ENCODE measurements at places on chromosomes 3 and 15.

DNA sequence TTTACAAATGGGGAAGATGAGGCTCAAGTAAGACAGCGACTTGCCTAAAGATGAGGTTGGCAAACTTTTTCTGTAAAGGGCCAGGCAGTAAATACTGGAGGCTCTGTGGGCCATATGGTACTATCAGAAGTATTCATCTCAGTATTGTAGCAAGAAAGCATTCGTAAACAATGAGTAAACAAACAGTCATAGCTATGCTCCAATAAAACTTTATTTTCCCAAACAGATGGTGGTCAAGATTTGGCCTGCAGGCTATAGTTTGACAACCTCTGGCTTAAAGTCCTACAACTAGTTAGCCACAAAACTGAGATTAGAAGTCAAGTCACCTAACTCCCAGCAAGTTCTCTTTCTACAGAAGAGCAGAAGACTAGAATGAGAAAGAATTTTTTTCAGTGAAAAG, 177.0 kb upstream of the NECTIN3 start:
- no peak overlapping the region for H3K27ac ChIP-seq
- DNase-seq, result no peak
- no peaks in the 10 kb centered on the region for H3K27me3 ChIP-seq
- H3K4me1 ChIP-seq, result no peaks in the 10 kb centered on the region

GRCh38 chr3:14152233-14152962, 26.0 kb downstream of the XPC start:
- H3K4me3 ChIP-seq, result no peak overlapping the region
- H3K27ac ChIP-seq, result no peak overlapping the region
- peaks cover 6% of the 10 kb centered on the region for H3K4me1 ChIP-seq
- no peak for DNase-seq
- H3K36me3 ChIP-seq, result peaks cover 33% of the 10 kb centered on the region

DNA sequence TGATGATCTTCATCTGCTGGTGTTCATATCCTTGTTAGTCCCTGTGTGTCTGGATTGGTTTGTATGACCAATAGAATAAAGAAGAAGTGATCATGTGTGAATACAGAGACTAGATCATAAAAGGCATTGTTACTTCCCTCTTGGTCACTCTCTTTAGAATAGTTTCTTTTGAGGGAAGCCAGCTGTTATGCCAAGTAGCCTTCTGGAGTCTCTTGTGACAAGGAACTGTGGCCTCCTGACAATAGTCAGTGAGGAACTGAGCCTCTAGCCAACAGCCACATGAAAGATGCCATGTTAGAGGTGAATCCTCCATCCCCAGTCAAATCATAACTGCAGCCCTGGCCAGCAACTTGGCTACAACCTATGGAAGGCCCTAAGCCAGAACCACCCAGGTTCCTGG, 63.0 kb upstream of the SMAD3 start:
- no peaks in the 10 kb centered on the region for H3K36me3 ChIP-seq
- no peak overlapping the region for H3K4me3 ChIP-seq
- H3K27me3 ChIP-seq, result no peaks in the 10 kb centered on the region
- H3K4me1 ChIP-seq, result peaks cover 26% of the 10 kb centered on the region
- DNase-seq, result peak; percentile 39
- peak overlapping the region; percentile 7 for H3K27ac ChIP-seq

GRCh38 chr3:47266709-47267489, 15.7 kb downstream of the KIF9 start:
- no peaks in the 10 kb centered on the region for H3K36me3 ChIP-seq
- peak; percentile 53 for DNase-seq
- no peak overlapping the region for H3K27ac ChIP-seq
- no peak overlapping the region for H3K4me3 ChIP-seq
- peaks cover 7% of the 10 kb centered on the region for H3K4me1 ChIP-seq
- no peaks in the 10 kb centered on the region for H3K27me3 ChIP-seq

GRCh38 chr3:175914785-175915184, 1055.7 kb downstream of the NAALADL2 start:
- no peak overlapping the region for H3K4me3 ChIP-seq
- no peaks in the 10 kb centered on the region for H3K36me3 ChIP-seq
- no peaks in the 10 kb centered on the region for H3K27me3 ChIP-seq
- no peak for DNase-seq

GRCh38 chr15:61715082-61715481, 345.2 kb downstream of the VPS13C start:
- H3K36me3 ChIP-seq, result no peaks in the 10 kb centered on the region
- H3K27ac ChIP-seq, result no peak overlapping the region
- no peaks in the 10 kb centered on the region for H3K27me3 ChIP-seq
- no peak overlapping the region for H3K4me3 ChIP-seq
- H3K4me1 ChIP-seq, result no peaks in the 10 kb centered on the region
- DNase-seq, result no peak

GRCh38 chr15:41825145-41825544, 2.7 kb upstream of the JMJD7 start:
- peaks cover 33% of the 10 kb centered on the region for H3K36me3 ChIP-seq
- no peak overlapping the region for H3K4me3 ChIP-seq
- no peak overlapping the region for H3K27ac ChIP-seq

- no peaks in the 10 kb centered on the region for H3K4me1 ChIP-seq
- no peak overlapping the region for H3K27ac ChIP-seq
- peaks cover 6% of the 10 kb centered on the region for H3K27me3 ChIP-seq
- no peaks in the 10 kb centered on the region for H3K36me3 ChIP-seq
- DNase-seq, result no peak
Observed at GRCh38 chr15:26974120-26974780, 3.3 kb downstream of the GABRG3 start.

GRCh38 chr3:195601382-195601781, 17.6 kb upstream of the APOD start:
- H3K4me1 ChIP-seq, result no peaks in the 10 kb centered on the region
- H3K27me3 ChIP-seq, result no peaks in the 10 kb centered on the region
- H3K36me3 ChIP-seq, result no peaks in the 10 kb centered on the region
- DNase-seq, result no peak
- H3K4me3 ChIP-seq, result no peak overlapping the region

GRCh38 chr3:38153221-38153620, 12.1 kb upstream of the OXSR1 start:
- peaks cover 73% of the 10 kb centered on the region for H3K4me1 ChIP-seq
- DNase-seq, result no peak
- no peak overlapping the region for H3K4me3 ChIP-seq
- peak overlapping the region; percentile 58 for H3K27ac ChIP-seq
- no peaks in the 10 kb centered on the region for H3K27me3 ChIP-seq

DNA sequence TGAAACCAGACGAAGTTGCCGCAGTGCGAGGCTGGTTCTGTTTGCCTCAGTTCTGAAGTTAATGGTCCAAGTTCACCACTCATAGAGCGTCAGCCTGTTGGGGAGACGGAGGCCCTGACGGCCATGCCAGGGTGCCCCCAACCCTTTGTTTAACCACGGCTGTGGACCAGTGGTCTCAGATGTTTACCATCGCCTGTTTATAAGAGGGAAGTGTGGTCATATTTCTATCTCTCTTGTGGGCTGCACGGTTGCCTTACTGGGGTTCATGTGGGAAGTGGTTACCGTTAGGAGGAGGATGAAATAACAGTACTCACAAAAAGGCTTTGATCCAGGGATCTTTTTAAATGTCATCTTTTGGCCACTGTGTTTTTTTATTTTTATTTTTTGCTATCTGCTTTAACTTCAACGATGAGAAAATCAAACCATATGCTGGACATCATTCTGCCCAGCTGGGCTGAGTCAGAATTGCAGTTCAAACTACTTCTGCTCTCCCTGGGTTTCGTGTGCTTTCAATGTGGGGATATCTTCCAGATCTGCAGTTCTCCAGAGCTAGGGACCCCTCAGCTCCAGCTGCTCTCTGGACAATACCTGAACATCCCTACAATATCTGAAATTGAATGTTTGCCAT, 17.8 kb downstream of the SMAD3 start:
- no peaks in the 10 kb centered on the region for H3K27me3 ChIP-seq
- H3K4me1 ChIP-seq, result peaks cover 88% of the 10 kb centered on the region
- no peak overlapping the region for H3K4me3 ChIP-seq
- H3K36me3 ChIP-seq, result no peaks in the 10 kb centered on the region
- peak; percentile 62 for DNase-seq

DNA sequence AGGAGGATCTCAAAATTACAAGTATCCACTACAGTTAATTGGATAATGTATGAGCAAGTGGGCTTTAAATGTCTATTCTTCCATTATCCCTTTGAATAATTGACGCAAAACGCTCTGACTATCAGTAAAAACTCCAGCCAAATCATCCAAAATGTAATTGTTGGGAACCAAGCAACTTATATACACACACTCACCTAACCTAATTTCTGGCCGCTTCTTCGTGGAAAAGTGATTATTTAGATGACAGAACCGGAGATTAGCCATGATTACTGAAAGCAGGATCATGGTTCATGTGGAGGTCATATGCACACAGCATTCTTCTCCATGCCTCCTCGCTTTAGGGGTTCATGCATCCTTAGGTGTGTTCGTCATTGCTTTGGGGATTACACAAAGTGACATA, 992.4 kb downstream of the NAALADL2 start:
- H3K4me3 ChIP-seq, result no peak overlapping the region
- DNase-seq, result no peak
- H3K4me1 ChIP-seq, result no peaks in the 10 kb centered on the region

DNA sequence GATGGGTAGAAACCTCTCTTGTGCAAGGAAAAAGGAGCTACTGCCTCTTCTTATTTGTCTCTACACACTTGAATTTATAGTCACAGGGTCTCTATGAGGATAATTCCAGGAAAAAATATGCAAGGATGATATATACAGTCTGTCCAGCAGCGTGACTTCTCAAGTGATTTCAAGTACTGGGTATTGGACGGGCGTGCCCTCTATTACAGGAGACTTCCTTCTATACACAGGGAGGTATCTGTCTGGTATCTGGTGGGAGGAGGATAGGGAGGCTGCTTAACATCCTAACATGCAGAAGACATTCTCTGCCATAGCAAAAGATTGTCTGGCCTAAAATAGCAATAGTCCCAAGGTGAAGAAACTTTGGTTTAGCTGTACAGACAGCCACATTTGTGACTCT, 146.1 kb downstream of the TPRG1 start:
- H3K27me3 ChIP-seq, result no peaks in the 10 kb centered on the region
- H3K4me3 ChIP-seq, result no peak overlapping the region
- no peaks in the 10 kb centered on the region for H3K36me3 ChIP-seq

- peaks cover 79% of the 10 kb centered on the region for H3K36me3 ChIP-seq
- no peak for DNase-seq
- no peaks in the 10 kb centered on the region for H3K27me3 ChIP-seq
- no peaks in the 10 kb centered on the region for H3K4me1 ChIP-seq
Observed at GRCh38 chr3:194439881-194440550, 41.0 kb upstream of the GP5 start.

DNA sequence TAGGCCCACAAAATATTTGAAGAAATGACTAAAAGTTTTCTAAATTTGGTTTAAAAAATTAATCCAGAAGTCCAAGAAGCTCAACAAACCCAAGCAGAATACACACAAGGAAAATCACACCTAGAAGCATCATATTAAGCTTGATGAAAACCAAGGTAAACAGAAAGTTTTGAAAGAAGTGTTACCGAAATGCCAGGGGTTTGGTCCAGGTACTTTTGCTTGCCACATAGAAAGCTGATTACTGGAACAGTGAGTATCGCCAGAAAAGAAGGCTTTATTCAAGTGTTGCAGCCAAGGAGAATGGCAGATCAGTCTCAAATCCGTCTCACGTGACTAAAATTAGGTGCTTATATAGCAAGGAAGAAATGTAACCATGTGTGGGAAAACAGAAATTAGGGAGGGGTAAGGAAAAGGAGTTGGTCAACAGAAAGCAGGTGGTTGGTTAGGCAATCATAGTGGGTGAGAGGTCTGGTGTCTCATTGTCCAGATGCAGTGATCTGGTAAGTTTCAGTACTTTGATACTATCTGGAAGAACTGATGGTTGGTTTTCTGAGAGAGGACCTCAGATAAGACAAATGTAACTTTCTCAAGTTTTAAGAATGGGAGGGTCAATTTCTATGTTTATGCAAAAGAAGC, 96.9 kb upstream of the MYRIP start:
- no peak for DNase-seq
- no peaks in the 10 kb centered on the region for H3K36me3 ChIP-seq
- H3K27ac ChIP-seq, result no peak overlapping the region
- no peaks in the 10 kb centered on the region for H3K27me3 ChIP-seq
- no peaks in the 10 kb centered on the region for H3K4me1 ChIP-seq

DNA sequence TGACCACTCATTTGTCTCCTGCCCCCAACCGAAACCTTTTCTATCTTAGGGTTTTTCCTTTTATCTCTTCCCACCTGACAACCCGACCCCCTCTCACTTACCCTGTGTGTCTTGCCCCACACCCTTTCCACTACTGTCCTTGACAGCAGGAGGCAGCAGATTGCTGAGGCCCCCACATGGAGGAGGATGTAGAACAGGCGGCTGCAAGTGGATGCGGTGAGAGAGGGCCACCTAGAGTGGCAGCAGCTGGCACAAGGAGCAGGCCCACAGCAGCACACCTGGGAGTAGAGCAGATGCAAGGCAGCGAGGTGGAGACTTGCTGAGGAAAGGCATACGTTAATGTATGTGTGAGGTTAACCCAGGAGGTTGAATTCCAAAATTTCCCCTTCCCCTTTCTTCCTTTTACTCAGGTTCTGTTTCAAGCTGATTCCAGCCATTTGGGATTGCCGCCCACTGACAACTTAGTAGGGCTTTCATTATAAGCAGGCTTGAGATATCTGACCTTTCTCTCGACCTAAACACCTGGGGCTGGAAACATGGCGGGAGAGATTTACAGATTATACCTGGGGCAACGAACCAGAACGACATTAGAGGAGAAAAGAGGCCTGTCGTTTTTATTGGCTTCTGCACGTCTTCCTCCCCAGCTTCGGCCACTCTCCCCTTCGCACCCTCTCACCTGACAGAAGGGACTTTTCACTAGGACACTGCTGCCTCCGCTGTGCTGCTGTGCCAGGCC, 643 bp downstream of the SERINC4 start:
- no peak for DNase-seq
- H3K36me3 ChIP-seq, result peaks cover 74% of the 10 kb centered on the region
- no peak overlapping the region for H3K4me3 ChIP-seq
- peak overlapping the region; percentile 82 for H3K27ac ChIP-seq

- DNase-seq, result no peak
- no peaks in the 10 kb centered on the region for H3K27me3 ChIP-seq
- no peak overlapping the region for H3K4me3 ChIP-seq
- no peaks in the 10 kb centered on the region for H3K36me3 ChIP-seq
- no peak overlapping the region for H3K27ac ChIP-seq
Observed at GRCh38 chr3:146403792-146404191, 65.6 kb downstream of the PLSCR2 start.

GRCh38 chr3:123383091-123384053, 65.5 kb downstream of the ADCY5 start:
- no peak overlapping the region for H3K4me3 ChIP-seq
- no peaks in the 10 kb centered on the region for H3K4me1 ChIP-seq
- H3K27me3 ChIP-seq, result no peaks in the 10 kb centered on the region
- DNase-seq, result no peak
- no peak overlapping the region for H3K27ac ChIP-seq

GRCh38 chr15:39265261-39265660, 315.6 kb upstream of the THBS1 start:
- H3K27me3 ChIP-seq, result peaks cover 9% of the 10 kb centered on the region
- peak; percentile 69 for DNase-seq
- H3K4me1 ChIP-seq, result peaks cover 15% of the 10 kb centered on the region
- H3K27ac ChIP-seq, result peak overlapping the region; percentile 33

DNA sequence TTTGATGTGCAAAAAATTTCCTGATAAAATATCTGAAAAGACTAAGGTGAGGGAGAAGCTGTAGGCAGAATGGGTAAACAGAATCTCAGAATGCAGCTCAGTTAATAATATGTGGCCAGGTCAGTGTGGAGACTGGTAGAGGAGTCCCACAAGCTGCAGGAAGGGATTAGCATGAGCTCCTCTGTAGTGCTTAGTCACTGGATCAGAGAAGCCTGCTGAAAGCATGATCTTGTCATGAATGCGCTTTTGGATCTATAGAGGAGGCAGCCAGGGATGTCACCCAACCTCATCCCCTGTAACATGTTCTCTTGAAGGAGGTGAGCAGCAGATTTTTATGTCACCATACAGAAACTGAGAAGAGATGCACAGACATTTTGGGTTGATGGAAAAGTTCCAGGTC, 1035.3 kb upstream of the GBE1 start:
- no peaks in the 10 kb centered on the region for H3K4me1 ChIP-seq
- no peaks in the 10 kb centered on the region for H3K27me3 ChIP-seq
- no peak overlapping the region for H3K4me3 ChIP-seq
- H3K27ac ChIP-seq, result no peak overlapping the region
- no peaks in the 10 kb centered on the region for H3K36me3 ChIP-seq

Measured in CD14-positive monocyte (primary cell).